ENCODE measurements at places on chromosomes 12 and 14.

DNA sequence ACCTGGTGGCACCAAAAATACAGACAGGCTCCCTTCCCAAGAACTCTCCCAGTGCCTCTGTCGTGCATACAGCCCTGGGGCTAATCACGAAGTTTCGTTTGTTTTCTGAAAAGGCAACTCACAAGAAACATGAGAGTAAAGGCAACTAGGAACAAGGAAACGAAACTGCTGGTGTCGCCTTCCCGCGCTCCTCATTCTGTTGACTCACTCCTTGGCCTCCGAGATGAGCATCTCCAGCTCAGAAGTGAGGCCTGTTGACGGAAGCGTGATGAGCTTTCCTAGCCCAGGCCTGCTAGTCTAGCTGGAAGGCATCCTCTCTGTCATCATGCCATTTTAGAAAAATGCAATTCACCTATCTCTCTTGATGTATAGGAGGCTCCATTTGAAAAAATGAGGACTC is 50.5 kb downstream of the TTC9 start:
- DNase-seq: no peak

GRCh38 chr14:38243696-38244240 is 12.1 kb downstream of the CLEC14A start:
- no peak for DNase-seq

GRCh38 chr12:82757059-82757458 is 70.4 kb downstream of the TMTC2 start:
- no peak for DNase-seq

DNA sequence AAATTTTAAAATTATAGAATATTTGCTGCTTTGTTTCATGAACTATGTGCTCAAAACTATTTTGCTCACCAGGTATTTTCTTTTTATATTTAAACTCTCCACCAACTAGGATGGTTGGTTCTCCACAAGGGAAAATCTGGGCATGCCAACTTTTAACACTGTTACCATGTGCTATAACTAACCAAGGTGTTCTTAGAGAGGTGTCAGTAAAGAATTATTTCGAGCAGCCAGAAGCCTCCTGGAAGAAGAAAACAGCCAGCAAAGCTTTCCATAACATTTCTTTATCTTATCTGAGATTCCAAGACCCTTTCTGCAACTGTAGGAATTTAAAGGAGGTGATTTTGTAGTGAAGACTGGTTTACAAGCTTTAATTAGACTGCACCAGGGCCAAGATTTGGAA is 97.3 kb downstream of the PRICKLE1 start:
- no peak for DNase-seq

DNA sequence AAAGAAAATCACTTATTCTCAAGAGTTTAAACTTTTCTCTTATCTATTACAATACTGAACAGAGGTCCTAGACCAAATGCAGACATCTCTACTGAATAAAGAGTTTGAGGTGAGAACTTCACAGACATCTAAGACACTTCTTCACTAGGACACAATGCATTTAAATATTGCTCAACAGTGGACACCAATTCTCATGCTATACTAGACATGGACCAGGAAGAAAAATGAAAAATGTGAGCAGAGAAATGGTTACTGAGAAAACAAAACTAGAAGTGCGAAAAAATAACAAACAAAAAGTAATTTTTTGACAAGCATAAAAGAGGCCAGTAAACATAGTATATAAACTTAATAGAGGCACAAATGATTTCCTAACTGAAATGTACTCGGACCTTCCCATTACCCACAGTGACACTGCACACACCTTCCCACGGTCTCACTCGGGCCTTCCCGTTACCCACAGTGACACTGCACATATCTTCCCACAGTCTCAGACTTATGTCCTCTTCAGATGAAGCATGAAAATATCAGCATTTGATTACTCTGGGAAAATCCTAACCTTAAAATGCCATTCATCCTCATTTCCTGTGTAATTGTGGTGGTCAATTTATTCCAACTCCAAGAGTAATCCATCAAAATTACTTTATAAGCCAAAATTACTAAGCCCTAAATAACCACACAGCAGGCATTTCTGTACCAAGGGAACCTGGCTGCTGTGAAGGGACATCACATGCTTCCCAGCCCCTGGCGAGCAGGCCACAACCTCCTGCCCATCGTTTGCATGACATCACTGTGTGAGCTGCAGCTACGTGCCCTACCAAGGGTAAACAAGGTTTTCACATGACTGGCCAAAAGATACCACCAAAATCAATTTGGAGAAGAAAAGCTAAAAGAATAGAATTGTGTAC is 6.4 kb downstream of the SLC15A4 start:
- peak; percentile 4 for DNase-seq
